ENCODE measurements at places on chromosomes 4 and X.
A peak's percentile ranks its signal among the peaks of the same experiment; 100 is the strongest.

DNA sequence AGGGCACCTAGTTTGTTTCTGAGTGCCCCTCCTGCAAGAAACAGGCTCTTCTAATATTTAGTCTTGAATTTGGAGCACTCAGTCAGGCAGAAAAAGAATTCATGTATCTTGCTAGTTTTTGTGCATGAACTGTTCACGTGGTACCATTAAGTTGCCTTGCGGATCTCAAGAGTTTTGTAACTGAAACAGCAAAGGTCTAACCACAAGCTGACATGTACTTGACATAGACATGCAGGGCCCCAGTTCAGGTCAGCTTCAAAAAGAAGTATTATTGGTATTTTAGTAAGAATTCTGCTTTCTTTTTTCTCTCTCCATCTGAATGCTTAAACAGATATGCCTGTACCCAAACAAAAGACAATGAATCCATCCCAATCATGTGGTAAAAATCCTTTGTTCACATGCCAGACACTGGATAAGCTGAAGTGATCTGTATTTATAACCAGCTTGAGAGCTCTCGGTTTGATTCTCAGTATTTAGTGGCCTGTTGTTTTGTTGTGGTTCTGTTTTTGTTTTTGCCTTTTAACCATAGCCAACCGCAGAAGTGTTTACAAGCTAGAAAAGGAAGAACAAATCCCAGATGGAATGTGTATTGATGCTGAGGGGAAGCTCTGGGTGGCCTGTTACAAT lies 13.0 kb downstream of the RGN start:
- DNase-seq = no peak

DNA sequence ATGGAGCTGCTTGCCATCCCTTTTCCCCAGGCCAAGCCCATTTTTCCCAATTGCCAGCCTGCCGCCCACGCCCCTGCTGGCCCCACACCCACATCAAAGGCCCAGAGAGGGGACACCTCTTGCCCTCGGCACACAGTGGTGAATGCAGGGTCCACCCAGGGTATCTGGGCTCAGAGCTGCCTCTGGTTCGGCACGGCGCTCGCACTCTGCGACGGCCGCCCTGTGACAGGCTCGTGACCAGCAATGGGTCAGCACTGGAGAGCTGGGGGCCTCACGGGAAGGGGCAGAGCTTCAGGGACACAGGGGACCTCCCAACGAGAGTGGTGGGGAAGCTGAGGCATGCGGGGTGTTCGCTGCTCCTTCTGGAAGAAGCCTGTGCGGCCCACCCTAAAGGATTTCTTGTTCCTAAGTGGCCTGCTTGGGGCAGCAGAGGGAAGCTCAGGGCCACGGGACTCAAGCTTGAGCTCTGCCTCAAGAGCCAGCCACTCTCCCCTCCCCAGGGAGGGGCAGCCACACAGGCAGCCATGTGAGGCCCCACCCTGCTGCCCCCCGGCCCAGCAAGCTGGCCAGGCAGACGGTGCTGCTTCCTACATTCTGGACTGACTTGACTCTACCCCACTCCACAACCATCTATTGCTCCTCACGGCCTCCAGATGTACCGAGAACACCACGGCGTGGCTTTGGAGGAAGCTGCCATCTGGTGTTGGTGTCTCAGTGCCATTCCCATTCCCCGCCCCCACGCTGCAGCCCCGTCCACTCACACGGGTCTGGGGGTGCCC lies 73.7 kb downstream of the ABLIM2 start:
- no peak for DNase-seq

GRCh38 chrX:153400146-153401132 lies 711 bp downstream of the PNMA6E start:
- DNase-seq = peak; percentile 35

GRCh38 chr4:70225824-70226223 lies at the start of gene FDCSP:
FDCSP (plus strand) TSS chr4:70226124; CDS start chr4:70231195, 5,071 bp downstream.
- no peak for DNase-seq

DNA sequence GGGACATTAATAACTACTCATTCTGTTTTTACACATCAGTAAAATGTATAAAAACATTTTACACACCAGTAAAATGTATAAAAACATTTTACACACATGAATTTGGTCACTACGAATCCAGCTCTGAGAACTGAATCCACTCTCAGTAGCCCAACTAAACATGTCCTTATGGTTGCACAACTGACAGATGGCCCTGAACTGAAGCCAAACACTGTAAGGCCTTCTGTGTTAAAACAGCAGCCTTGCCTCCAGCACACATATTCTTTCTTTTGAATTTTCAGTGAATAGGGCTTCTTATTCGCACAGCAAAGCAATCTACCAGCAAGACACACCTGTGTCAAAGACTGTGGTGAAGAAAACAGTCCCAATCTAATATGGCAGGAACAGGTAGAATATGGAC lies 169.9 kb upstream of the FMR1 start:
- DNase-seq = no peak

DNA sequence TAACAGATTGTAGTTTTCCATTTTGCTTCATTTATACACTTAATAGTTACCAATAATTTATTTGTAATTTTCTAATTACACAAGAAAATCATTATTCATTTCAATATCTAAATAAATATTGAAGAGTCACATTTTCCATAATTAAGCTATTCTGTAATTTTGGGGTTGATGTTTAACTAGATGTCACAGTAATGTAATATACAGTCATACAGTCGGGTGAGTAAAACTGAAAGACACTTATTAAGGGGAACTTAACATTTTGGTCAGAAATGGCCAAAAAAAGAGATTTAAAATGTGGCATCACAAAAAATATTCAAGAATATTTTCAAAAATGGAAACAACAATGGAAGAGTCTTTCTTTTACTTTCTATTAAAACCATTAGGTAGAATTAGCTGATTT lies 1080.3 kb downstream of the ARAP2 start:
- no peak for DNase-seq

- no peak for DNase-seq
Observed at GRCh38 chr4:105630670-105631655, 77.5 kb downstream of the INTS12 start.

GRCh38 chr4:104421566-104421965 lies 73.1 kb downstream of the CXXC4 start:
- no peak for DNase-seq
